ENCODE measurements at places on chromosomes 16 and 17.
A peak's percentile ranks its signal among the peaks of the same experiment; 100 is the strongest.

DNA sequence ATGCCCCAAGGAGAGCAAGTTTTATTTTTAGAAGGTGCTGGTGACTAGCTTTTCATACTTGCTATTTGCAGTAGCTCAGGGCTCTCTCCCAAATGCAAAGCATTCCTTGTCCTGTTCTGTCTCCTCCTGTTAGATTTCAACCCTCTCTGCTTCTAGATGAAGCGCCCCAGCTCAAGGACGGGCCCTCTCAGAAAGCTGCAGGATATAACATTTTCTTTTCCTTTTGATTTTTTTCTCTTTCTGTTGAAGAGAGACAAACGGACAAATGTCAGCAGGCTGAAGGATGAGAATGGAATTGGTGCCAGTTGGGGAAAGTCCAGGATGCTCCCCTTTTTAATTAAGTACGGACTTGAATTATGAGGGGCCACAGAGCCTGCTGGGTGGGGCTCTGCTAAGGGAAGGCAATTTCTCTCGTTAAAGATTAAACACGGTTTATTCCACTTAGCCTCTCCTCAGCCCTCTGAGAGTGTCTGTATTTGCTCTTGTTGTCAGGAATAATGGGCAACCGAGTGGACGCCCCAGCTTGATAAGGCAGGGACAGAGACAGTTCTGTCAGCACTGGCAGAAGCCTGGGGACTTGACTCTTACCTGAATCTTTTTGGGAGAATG, 6.2 kb upstream of the ETV4 start:
- DNase-seq, result no peak

DNA sequence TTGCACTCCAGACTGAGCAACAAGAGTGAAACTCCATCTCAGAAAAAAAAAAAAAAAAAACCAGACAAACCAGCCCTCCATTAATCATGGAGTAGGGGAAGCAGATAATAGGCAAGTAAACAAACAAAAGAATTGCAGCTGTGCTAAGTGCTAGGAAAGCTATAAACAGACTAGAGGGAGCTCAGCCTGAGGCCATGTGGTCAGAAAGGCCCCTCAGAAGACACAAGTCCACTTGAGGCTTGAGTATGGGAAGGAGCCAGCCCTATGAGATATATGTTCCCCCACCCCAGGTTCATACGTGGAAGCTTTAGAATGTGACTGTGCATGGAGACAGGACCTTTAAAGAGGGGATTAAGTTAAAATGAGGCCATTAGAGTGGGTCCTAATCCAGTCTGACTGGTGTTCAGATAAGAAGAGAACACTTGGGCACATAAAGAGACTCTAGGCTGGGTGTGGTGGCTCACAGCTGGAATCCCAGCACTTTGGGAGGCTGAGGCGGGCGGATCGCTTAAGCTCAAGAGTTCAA, 132.6 kb upstream of the NOL11 start:
- no peak for DNase-seq

DNA sequence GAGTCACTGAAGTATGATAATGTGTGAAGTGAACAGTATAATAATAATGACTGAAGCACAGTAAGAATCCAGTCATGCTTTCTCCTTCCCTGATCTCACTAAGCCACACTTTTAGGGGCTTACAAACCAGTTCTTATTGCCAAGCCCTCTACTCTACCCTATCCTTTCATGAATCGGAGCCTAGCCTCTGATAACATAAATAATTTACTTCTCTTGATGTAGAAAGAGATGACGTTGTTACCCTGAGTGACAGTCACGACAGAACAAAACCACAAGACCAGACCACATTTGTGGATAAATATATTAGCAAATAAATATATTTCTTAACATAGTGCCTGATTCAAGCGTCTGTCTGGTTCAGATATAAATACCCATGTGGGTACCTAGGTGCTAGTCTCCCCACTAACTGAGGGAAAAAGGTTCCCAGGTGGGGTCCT, 1.4 kb upstream of the SUPT4H1 start:
- peak; percentile 18 for DNase-seq

GRCh38 chr17:13140750-13141149, 122.9 kb upstream of the ELAC2 start:
- DNase-seq, result no peak

- no peak for DNase-seq
Measured at GRCh38 chr17:75979705-75980187, 706 bp downstream of the TEN1 start.

GRCh38 chr17:71430281-71430680, 690.5 kb upstream of the SOX9 start:
- DNase-seq, result no peak

DNA sequence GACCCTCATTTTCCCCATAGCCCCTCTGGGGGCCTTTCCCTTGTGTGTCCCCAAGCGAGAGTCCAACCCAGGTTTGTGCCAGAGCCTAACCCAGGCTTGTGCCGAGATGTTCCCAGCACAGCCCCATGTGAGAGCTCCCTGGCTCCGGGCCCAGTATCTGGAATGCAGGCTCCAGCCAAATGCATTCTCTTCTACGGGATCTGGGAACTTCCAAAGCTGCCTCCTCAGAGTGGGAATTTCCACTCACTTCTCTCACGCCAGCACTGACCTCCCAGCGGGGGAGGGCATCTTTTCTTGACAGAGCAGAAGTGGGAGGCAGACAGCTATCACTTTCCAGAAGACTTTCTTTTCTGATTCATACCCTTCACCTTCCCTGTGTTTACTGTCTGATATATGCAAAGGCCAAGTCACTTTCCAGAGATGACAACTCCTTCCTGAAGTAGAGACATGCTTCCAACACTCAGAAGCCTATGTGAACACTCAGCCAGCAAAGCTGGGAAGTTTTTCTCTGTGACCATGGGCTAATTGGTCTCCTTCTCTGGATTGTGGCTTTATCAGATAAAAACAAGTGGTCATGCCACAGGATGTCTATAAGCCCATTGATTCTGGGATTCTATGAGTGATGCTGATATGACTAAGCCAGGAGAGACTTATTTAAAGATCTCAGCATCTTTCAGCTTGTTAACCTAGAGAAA, 2.5 kb upstream of the CCL2 start:
- no peak for DNase-seq

GRCh38 chr17:57536289-57536688, 208.8 kb downstream of the CCDC182 start:
- no peak for DNase-seq

GRCh38 chr16:31700200-31700529, 172.5 kb downstream of the AHSP start:
- DNase-seq, result peak; percentile 90

DNA sequence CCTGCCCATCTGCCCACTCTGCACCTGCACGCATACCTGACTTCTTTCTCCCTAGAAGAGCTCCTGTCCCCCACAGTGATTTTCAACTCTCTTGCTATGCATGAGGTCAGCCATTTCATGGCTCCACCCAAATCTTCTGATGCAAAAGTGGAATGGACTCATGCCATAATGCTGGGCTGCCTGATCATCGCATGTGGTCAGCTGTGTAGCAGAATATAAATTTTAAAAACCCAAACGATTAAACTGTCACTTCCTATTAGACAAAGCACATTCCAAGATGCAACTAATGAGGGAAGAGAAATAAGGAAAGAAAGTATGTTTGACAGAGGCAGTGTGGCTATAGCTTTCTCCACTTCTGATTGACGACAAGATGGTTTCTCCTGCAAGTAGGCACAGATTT, 26.1 kb downstream of the GRIN2A start:
- DNase-seq, result no peak

DNA sequence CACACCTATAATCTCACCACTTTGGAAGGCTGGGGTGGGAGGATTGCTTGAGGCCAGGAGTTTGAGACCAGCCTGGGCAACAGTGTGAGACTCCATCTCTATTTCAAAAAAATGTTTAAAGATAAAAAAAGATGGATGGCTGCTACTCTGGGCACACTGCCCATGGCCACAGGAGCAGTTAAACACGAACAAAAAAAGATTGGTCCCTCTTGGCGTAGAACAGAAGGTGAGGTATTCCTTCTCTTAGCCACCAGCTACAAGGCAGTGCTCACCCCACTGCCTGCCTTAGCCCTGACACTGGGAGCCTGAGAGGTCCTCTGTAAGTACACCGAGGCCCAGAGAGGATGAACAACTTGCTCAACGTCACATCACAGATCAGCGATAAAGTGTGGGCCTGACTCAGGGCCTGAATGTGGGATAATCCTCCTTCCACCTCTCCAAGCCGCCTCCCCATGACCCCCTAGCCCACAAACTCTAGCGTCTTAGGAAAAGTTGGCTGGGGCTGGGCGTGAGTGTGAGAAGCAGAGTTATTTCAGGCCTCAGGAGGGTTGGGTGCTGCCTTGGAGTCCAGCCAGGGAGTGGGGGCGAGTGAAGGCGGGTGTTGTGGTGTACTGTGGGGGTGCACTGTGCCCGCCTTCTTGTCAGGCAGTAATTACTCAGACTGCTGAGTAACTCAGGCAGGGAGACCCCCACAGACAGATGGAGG, 2.3 kb upstream of the DPH1 start:
- DNase-seq, result no peak

DNA sequence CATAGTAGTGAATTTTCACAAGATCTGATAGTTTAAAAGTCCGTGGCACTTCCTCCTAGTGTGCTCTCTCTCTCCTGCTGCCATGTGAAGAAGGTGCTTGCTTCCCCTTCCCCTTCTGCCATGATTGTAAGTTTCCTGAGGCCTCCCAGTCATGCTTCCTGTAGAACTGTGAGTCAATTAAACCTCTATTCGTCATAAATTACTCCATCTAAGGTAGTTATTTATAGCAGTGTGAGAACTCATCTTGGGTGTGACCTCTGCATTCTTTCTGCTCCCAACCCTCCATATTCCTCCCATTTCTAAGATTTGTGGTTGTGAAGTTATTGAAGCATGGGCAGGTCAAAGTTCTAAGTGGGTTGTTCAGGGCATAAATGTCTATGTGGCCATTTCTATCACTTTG, 62.1 kb upstream of the ADAMTS18 start:
- DNase-seq, result no peak

DNA sequence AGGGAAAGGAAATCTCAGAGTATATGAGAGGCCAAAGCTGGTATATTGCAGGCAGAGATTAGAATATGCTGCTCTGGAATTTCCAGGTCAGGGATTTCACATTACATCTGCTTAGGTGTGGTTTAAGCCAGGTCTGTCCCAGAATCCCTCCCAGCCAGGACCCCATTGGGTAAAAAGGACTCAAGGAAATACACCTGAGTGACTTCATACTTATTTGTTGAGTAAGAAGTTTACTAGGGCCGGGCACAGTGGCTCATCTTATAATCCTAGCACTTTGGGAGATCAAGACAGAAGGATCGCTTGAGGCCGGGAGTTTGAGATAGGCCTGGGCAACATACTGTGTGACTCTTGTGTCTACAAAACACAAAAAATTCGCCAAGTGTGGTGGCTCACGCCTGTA, 7.2 kb downstream of the PIPOX start:
- DNase-seq, result no peak

DNA sequence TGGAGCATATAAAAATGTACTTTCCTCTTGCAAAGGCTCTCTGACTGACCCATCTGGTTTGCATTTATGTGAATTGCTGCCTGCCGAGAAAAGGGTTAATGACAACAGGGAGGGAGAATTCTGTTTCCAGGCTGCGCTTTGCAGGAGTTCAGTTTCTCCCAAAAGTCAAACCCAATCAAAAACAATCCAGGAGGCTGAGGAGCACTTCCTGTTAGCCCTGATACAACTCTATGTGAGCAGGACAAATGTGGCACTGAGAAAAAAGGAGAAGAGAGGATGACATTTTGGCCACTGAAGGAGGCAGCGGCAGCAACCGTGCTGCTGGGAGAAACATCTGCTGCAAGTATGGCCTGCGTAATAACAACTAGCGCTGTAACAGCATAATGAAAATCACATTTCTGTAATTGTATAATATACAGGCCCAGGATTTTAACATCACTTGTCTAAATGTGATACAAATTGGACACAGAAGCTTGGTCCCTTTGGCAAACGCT, 26.8 kb upstream of the ELAC2 start:
- no peak for DNase-seq

- no peak for DNase-seq
Measured at GRCh38 chr16:9996221-9996620, 186.0 kb downstream of the GRIN2A start.

DNA sequence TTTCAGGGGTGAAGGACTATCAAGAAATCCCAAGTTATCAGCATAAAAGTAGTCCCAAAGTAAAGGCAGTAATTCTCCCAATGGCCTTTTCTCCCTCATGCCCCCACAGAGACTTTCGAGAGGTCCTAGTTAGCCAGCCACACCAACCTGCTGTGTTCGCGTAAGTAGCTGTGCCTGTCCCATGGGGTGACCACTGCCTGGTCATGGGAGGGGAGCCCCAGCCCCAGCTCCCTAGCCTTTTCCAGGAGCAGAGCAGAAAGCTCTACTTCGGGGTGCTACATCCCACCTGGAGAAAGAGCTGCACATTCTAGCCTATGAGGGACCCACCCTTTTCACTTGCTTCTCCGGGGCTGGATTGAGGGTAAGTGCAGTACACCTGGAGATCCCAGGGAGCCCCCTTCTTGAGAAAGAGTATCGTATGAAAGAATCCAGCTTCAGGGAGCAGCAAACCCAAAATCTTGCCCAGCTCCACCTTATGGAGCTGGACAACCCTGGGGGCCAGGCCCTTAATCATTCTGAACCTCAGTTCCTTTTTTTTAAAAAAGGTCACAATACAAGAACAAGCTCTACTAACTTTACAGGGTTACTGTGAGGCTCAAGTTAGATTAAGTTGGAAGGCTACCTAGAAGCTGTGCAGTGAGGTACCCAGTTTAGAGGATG, 8.6 kb upstream of the SOST start:
- no peak for DNase-seq

- no peak for DNase-seq
Measured at GRCh38 chr17:77572065-77572601, 386.4 kb upstream of the TNRC6C start.

DNA sequence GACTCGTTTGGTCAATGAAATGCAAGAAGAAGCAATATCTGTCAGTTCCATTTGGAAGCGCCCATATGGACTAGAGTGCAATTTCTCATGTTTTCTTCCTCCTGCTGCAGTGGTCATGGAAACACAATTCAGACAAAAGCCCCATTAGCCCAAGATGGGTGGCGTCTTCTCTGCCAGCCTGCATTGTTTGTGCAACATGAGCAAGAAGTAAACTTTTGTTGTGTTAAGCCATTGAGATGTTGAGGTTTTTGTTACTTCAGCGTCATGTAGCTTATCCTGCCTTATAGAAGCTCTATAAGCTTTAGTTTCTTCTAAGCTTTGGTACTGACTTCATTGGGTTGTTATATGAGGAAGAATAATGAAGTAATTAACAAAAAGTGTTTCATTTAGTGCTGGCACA, 137.4 kb downstream of the NPIPB5 start:
- no peak for DNase-seq

GRCh38 chr17:5516060-5516792, 29.9 kb downstream of the MIS12 start:
- no peak for DNase-seq

DNA sequence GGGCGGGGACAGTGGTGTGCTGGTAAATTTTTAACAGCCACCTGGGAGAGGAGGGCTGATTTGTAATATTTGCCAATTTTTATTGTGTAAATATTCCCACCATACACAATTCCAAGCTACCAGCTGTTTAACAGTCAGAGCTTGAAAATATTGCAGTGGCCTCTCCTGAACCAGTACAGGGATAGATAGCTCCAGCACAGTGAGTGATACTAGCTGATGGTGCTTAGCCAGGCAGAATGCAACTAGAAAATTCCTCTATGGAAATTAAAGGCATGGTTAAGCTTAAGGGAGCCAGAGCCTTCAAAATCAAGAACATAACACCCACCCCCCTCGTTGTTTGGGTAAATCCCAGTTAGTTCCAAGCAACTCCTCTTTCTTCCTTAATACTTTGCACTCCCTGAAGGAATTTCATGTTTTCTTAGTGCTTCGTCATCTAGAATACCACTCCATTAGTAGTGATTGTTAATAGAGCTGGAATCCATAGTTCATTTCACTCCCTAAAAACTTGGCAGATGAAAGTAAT, 96.6 kb downstream of the CYB561 start:
- DNase-seq, result no peak

- DNase-seq, result no peak
Measured at GRCh38 chr16:86735727-86736126, 157.4 kb downstream of the FOXL1 start.
